Immature natural killer cell (primary cell): ENCODE measurements at places on chromosomes 2 and 18. TPM values are rescaled to one million over a fixed set of nuclear protein-coding genes. Genes with fewer than 3 reads are reported as not detected.

GRCh38 chr2:180240774-180241173, 233.7 kb upstream of the CWC22 start:
- no peak for DNase-seq

GRCh38 chr2:62136956-62137830, 58.7 kb upstream of the B3GNT2 start:
- no peak for DNase-seq

- no peak for DNase-seq
Measured at GRCh38 chr2:208195531-208195930, 5.7 kb upstream of the C2orf80 start.

- DNase-seq, result no peak
Measured at GRCh38 chr2:226325526-226325925, 474.1 kb downstream of the IRS1 start.

- DNase-seq, result no peak
Measured at GRCh38 chr2:11290211-11290610, 54.2 kb downstream of the ROCK2 start.

RASGRP3 gene
- polyA plus RNA-seq, result not detected

IL36RN gene
- polyA plus RNA-seq, result not detected

DNA sequence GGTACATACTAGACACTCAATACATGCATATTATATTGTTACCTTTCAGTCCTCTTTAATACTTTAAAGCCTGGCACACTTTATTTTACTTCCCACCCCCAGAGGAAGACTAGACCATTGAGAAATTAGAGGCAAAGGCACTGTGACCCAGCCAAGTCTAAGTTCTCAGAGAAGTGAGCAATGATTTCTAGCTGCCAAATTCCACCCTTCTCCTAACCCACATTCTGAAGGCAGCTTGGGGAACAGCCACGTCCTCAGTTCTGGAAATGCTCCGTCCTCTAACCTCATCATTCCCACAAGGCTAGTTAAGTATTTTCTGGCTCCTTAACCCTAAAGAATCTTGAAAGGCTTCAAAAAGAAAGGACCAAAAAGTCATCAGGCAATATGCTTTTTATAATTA, 86.6 kb downstream of the COL5A2 start:
- DNase-seq, result no peak

ZBTB7C gene
- not detected for polyA plus RNA-seq

DNA sequence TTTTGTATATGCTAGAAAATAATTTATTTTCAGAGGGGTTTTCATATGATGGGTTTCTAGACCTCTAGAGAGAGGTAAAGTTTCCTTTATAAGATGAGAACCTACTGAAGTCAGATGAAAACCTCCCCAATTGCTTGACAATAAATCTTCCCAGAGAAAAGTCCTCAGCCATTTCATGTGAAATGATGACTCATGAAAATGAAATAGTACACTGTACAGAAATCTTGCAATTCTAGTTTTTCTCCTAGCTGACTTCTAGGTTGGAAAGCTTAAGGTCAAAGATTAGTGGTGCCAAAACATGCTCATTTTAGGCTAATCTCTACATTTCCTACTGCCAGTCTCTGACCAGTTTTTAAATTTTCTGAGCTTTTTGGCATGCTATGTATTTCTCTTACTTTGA, 826.5 kb upstream of the FSHR start:
- DNase-seq, result no peak

- DNase-seq, result no peak
Measured at GRCh38 chr2:95275151-95275515, 884 bp downstream of the PROM2 start.

TGOLN2 gene
- polyA plus RNA-seq, result 36.4 TPM

MYO7B gene
- polyA plus RNA-seq, result 0.37 TPM

DNA sequence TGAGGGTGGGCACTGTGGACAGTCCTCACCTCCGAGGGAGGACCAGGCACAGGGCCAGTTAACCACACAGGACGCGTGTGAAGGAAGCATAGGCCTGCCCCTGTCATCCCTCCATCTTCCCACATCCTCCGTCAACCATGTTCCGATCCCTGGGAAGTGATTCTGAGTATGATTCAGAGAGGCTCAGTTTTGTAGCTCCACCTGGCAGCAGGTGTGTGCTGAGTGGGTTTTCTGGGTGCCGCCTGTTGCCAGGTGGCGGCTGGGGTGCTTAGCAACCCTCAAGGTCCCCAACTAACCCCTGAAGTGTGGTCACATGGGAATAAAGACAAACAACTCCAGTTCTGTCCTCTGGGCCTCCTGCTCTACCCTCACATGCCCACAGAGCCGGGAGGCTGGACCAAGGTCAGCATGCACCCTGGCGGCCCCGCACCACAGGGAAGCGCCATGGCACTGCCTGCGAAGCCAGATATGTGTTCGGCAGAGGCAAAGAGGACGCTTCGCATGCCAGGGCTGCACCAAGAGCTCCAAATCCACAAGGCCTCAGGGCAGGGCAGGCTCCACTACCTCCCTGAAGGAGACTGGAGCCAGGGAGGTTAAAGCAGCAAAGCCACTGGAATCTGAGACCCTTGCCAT, 60.0 kb downstream of the ADCY3 start:
- DNase-seq, result no peak

SYT4 gene
- polyA plus RNA-seq, result not detected

GRCh38 chr2:16194530-16194929, 254.2 kb downstream of the MYCN start:
- no peak for DNase-seq

DNA sequence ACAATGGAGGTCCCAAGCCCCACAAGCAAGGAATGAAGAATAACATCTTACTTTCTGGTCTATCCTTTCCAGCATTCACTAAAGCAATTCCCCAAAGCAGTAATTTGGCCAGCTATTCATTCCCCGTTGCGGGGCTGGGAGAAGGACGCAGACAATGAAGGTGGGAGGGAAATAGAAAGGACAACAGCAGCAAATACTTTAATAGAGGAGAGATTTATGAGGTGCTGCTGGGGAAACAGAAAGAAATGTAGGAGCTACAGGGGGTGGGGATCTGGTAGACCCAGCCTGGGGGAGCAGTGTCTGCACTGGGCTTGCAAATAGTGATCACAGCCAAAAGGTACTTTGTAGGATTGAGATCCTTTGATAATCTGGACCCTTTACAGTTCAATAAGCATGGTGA, 13.9 kb upstream of the ATL2 start:
- no peak for DNase-seq

DNA sequence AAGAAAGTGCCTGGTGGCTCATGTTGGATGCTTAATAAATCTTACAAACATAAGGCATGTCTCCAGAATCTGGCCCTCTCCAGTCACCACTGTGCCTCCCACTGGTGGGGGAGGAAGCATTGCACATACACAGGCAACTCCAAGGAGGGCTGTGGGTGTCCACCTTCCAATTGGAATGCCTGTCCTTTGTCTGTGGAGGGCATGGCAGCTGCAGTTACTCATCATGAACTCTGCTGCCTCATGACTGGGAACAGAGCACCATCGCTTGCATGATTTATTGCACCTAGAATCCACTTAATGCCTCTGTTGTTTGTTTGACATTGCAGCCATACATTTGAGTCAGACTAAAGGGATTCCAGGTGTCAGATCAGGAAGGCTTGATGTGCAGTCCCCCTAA, 278.9 kb downstream of the PRKCE start:
- no peak for DNase-seq

CAPN14 gene
- not detected for polyA plus RNA-seq

DNA sequence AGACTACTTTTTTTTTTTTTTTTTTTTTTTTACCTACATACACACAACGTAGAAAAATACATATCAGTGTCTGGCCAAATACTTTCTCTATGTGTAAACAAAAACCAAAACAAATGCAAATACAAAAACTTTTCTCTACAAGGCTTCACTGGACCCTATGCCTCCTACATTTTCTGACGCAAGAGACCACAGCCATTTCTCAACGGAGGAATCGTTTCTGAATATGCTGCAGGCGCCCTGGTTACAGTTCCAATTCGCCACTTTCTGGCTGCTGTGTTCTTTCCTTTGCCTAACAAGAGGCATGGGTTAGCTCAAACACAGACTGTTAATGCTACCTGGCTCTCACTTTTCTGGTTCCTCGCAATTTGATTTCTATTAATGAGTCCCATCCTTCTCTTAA, 96.4 kb downstream of the EPB41L3 start:
- no peak for DNase-seq

CCDC148 gene
- not detected for polyA plus RNA-seq

GRCh38 chr2:119544939-119545475, 758 bp downstream of the CFAP221 start:
- DNase-seq, result no peak

DNA sequence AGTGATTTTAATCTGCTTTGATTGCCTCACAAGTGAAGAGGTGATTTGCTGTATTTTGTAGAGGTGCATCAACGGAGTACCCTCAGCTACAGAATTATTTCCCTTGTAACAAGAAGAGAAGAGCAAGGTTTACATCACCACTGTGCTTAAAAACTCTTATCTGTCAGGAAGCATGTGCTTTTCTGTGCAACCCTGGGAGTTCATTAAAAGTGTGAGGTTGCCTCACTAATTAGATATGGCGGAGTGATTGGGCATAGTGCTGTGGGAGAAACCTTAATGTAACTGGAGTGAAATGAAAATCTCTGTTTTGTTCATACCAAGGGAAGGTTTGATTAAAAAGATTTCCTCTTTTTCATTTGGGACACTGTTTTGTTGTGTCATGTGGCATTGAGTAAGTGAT, 544.7 kb downstream of the PARD3B start:
- DNase-seq, result no peak

PDE11A gene
- polyA plus RNA-seq, result not detected

- no peak for DNase-seq
Measured at GRCh38 chr2:68368654-68369336, 3.7 kb downstream of the PLEK start.

GRCh38 chr2:158217593-158217992, 115.9 kb downstream of the UPP2 start:
- DNase-seq, result no peak

GRCh38 chr2:190785334-190785733, 95.3 kb upstream of the GLS start:
- DNase-seq, result no peak

DNA sequence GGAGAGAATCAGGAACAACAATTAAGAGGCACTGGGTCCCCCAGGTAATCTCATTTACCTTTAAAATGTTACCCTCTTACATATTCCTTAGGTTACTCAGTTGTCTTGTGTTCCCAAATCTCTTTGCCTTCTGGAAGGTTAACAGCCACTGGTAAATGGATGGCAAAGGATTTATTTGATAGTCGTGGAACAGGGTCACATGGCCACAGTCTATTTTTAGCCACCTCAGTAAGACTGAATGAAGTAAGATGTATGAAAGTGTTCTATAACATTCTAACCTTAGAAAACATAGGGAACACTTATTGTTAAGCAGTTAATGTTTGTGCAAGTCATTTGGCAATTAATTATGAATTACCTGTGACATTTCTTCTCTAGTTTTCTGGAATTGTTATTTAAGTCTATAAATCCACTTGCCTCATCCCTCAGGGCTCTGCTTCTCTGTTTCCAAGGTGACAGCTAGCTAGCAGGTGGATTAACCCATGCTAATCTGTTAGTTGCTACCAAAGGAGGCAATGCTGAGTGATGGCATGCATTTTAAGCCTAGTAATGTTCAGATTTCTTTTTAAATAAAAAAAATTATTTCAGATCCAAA, 211.0 kb downstream of the PIK3C3 start:
- no peak for DNase-seq

DNA sequence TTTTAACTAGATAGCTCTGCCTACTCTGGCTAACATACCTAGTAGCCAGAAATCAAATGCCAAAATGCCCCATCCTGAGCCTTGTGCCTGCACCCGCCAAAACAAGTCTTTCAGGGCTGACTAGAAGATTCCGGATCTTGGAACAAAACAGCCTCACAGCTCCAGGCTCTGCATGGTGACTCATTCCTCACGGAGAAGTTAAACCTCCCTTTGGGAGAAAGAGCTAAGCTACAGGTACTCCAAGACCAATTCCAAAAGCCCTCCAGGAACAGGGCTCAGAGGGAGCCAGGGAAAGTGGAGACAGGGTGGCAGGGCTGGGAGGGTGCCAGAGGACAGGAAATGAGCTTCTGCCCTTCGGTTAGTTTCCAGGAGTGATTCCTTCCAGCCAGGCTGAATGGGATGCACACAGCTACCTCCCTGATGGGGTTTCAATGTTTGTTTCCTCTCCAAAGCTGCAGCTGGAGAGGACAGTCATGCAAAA, 295.6 kb downstream of the TNS1 start:
- DNase-seq, result no peak
